Renal pelvis (tissue), 12 donors: ENCODE measurements at places on chromosomes 13 and 19.

GRCh38 chr19:19750842-19751790, 18.2 kb upstream of the ZNF14 start:
- DNase-seq: no peak

GRCh38 chr13:84200971-84201370, 318.7 kb upstream of the SLITRK1 start:
- DNase-seq: no peak

DNA sequence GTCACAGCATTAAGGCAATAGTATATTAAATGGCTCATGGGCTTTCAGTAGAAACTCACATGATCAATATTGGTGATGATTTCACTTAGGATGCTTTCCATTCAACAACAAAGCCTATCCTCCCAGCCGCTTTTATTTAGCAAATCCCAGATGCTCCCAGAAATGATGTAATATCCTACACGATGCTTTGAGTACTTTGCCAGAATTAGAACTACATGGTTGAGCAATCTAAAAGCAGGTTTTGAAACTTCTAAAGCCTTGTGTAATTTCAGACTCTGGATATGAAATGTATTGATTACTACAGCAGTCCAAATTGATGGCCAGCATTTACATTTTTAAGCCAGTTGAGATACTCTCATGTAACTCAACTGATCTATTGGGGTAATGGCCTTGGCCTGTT, 13.6 kb downstream of the DLEU7 start:
- DNase-seq: no peak

DNA sequence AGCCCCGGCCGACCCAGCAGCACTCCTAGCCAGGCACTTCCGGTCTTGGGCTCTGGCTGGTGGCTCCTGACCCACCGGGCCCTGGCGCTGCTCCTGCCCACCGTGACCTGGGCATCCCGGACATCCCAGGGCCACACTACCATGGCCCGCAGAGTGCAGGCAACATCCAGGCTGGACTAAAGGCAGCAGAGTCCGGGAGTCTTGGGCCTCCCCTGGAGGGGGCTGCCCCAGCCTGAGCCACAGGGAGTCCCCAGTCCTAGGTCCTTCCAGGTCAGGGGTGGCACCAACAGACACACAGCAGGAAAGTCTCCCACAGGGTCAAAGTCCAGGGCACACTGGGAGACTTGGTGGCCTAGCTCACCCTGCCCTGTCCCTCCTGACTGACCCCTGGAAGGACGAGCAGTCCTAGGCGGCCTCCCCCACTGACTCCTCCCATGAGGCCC, 10.8 kb downstream of the LSM4 start:
- DNase-seq: no peak

GRCh38 chr13:65530688-65531087, 1699.4 kb downstream of the PCDH9 start:
- no peak for DNase-seq

- no peak for DNase-seq
Observed at GRCh38 chr13:51271528-51272085, 49.4 kb downstream of the FAM124A start.

DNA sequence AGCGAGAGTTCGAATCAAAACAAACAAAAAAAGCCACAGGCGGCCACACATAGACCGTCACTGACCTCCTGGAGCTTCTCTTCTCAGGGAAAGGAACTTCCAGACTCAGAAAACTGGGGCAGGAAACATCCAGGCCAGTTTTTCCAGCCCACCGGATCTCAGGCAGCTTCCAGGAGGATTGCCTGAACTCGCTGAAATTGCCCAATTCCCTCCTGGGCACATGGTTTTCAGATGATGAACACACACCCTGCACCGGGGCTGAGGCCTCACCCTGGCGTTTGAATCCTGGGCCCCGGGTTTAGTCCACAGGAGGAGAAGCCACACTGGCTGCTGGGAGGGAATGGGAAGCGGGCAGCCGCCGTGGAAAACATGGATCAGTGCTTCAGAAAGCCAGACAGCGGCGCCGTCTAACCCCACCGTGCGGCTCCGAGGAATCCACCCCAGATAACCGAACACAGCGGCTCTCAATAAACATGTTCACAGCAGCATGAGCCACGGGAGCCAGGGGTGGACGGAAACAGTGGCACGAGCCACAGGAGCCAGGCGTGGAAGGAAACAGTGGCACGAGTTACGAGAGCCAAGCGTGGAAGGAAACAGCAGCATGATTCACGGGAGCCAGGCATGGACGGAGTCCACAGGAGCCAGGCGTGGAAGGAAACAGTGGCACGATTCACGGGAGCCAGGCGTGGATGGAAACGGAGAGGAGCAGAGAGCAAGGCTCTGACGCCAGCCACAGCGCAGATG, 18.2 kb upstream of the PTBP1 start:
- no peak for DNase-seq

DNA sequence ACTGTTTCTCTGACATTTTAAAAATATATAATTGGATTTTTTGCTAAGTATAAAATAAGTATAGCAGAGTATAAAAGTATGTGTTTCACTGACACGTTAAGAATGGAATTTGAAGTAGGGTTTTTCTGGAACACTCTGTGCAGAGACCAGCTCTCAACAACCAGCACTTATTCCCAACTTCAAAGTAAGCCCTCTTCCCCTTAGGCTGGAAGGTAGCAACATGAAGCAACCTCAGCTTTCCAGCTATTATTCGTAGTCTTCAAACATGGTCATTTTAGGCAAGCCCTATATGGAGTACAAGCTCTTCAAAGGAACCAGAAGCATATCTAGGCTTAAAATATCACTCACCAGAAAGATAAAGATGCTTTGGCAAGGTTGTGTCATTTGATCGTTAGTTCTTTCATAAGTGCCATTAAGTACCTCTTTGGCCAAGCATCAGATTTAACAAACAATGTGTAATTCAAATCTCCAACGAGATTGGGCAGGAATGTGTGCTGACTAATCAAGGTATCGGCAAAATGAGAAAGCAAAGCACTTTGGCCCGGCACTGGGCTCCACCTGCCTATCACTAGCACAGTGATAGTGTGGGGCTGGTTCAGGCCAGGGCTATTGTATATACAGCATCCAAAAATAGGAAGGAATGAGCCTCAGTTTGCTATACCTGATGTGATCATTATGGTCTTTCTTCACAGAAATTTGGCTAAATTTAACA, 95.9 kb upstream of the FREM2 start:
- no peak for DNase-seq

GRCh38 chr19:3146677-3147100, 10.9 kb downstream of the GNA15 start:
- no peak for DNase-seq

- DNase-seq: peak; percentile 43
Observed at GRCh38 chr19:4539693-4540581, at the start of gene LRG1. TSS of gene LRG1 (minus strand) at chr19:4540036. CDS start at chr19:4540013, 23 bp downstream.

DNA sequence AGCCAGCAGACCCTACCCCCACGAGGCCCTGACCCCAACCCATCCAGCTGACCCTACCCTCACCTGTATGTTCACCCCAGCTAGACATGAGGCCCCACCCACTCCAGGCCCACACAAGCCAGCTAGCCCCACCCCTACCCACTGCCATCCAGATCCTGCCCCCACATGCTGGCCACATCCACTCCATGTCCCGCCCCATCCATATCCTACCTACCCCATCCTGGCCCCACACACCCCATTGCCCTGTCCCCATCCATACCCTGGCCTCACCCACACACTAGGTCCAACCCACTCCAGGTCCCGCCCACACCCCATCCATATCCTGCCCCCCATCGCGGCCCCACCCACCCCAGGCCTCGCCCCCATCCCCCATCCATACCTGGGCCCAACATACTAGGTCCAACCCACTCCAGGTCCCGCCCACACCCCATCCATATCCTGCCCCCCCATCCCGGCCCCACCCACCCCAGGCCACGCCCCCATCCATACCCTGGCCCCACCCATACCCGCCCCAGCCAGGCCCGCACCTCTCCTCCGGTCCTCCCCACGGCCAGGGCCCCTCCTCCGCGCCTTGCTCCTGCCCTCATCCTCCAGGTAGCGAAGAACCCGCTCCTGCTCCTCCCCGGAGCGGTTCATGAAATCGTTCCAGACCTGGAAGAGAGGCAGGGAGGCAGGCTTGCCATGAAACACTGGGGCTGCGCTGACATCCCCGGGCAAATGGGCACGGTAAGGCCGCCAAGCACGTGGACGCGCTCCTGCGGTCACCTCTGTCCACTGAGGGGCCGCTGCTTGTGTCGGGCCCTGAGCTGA, 7.2 kb downstream of the RNU6-9 start:
- no peak for DNase-seq

DNA sequence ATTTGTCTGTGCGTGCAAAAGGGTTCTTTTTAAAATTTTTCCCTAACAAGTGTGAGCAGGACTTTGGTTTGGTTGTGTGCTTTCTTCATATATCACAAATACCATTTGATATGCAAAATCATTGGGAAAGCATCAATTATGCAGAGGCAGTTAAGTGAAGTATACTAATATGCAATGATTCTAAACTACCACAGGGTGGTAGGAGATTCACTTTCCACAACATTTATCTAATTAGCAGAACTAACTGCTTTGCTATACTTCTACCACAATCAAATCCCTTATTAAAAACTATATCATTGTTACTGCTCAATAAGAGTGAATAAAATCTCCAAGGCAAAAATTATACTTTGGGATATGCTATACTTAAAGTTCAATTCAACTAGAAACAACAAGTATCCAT, 2738.9 kb upstream of the PCDH20 start:
- no peak for DNase-seq

GRCh38 chr13:68895696-68896095, 1211.9 kb upstream of the ATXN8OS start:
- DNase-seq: no peak

- DNase-seq: no peak
Observed at GRCh38 chr19:815079-815774, 6.5 kb downstream of the PLPPR3 start.

- no peak for DNase-seq
Observed at GRCh38 chr19:43675269-43675879, 5.4 kb upstream of the PLAUR start.

DNA sequence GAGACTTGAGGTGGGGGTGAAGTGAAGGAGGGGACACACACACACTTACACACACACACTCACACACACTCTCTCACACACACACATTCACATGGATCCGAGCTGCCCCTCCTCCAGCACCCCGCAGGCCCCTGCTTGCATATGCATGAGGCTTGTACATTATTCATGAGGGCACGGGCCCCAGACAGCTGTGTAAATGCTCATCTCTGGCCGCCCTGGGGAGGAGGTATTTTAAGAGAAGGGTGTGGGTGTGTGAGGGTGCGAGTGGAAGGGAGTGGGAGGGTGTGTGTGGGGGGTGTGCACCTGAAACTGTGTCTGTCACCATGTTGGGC, 2.4 kb downstream of the NCAN start:
- no peak for DNase-seq

- DNase-seq: no peak
Observed at GRCh38 chr19:49148044-49148682, 7.0 kb downstream of the HRC start.

DNA sequence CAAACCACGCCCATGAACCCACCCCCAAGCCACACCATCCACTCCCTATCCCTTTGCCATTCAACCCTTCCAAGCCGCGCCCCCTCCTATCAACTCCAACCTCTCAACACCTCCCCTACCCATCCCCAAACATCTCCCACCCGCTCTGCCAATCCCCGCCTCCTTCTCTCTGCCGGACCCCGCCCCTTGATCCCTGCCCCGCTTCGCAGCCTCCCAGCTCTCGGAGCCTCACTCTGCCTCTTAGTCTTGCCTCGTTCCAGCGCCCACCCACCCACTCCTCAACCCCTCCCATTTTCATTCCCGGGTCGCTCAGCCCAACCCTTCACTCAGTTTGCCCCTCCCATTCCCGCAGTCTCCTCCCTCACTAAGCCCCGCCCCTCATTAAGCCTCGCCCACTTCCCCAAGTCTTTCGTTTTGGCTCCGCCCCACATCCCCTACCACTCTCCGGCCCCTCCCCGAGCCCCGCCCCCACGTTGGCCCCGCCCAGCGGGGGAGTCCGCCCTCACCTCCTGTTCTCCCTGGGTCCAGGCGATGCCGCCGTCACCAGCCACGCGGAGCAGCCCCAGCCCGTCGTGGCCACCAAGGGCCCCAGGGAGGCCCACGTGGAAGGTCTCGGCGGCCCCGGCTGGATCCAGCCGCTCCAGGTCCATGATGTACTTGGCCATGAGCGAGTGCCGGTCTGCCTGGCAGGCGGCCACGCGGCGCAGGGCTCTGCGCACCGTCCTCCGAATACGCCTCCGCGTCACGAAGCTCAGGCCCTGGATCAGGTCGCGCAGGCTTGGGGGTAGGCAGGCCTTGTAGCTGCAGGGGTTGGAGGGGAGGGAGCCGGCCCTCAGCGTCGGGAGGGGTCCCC, 5.7 kb downstream of the JAK3 start:
- peak; percentile 86 for DNase-seq

GRCh38 chr13:105139048-105139379, 1396.4 kb downstream of the EFNB2 start:
- DNase-seq: no peak

DNA sequence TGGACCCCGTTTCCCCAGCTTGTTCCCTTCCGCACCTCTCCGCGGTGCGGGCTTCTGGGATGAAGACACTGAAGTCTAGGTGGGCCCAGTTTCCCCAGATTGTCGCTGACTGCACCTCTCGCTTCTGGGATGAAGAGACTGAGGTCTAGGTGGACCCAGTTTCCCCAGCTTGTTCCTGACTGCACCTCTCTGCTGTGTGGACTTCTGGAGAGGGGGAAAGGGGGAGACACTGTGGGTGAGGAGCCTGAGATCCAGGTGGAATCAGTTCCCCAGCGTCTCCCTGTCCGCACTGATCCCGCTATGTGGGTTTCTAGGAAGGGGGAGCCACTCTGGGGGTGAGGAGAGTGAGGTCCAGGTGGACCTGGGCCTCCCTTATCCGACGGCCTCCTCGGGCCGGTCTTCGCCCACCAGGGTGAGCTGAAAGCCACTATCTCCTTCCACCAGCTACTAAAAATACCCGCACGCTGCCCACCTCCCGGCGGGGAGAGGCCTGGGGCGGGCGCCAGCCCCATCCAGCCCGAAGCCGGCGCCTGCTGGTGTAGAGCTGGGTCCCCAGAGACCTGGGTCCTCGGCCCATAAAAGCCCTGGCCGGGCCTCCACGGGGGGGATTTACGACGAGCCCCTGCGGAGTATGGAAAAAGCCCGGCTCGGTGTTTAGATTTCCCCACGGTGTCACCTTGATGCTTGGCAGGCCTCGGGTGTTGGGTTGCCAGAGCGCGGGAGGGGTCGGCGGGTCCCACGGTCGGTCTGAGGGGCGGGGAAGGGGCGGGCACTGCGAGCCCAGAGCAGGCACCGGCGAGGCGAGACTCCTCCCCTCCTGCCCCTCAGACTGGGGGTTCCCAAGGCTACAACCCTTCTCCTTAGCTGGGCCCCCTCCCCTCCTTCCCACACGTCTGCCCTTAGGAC, 10.6 kb downstream of the FUT6 start:
- DNase-seq: peak; percentile 83

GRCh38 chr19:12247644-12248222, 47.0 kb downstream of the ZNF44 start:
- no peak for DNase-seq

GRCh38 chr13:66794340-66795031, 435.6 kb downstream of the PCDH9 start:
- no peak for DNase-seq
